ENCODE measurements at places on chromosomes 4 and X.
A peak's percentile ranks its signal among the peaks of the same experiment; 100 is the strongest.

DNA sequence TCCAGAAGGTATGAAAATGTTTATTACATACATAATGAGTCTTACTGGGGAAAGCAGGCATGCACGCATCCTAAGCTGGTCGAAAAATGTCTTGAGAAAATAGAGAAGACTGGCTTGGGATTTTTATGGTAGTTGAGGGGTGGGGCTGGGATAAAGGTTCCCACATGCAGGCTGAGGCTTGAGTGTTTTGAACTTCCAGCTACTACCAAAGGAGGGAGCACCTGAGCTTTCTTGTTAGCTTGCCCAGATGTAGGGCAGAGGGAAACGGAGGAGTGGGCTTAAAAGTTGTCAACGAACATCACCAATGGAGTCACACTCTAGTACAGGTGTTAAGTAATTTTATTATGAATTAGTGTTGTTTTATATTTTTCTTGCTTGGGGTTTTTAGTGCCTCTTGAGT lies 39.6 kb upstream of the SRPX start:
- DNase-seq, result peak; percentile 48

DNA sequence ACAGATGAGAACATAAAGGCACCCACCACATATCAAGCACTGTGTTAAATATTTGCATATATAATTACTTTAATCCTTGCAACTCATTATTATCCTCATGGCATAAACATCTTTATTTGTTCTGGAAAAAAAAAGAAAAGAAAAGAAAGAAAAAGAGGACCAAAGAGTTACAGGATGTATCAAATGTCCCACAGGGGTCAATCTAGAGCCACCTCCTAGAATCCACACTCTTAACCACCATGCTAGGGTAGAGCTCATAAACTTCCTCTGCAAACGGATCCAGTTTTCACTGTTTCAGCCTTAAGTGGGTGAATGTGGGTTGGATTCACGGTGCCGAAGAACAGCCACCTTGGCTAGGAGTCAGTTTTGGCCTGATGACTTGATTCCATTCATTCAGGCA lies 171.1 kb upstream of the PPARGC1A start:
- no peak for DNase-seq

- DNase-seq, result no peak
Measured at GRCh38 chr4:98905839-98906238, 23.1 kb downstream of the EIF4E start.

- no peak for DNase-seq
Measured at GRCh38 chr4:96986816-96987215, 1146.9 kb downstream of the PDHA2 start.

DNA sequence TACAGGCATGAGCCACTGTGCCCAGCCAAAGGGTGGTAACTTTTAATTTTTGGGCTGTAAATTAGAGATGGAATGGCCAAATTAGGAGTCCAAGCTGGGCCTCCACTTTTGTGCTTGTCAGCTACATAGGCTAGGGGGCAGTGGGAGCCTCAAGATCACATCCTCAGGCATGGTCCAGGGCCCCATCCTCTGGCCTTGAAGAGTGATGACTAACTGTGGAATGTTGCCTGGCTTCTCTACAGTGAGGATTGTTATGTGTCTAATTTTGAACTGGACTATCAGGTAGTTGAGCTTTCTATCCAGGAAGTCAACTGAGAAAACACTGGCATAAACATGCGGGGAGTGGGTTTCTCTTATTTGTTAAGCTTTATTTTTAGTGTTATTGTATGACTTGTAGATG lies 33.0 kb downstream of the CCNG2 start:
- DNase-seq, result no peak

GRCh38 chrX:13412208-13412600 lies 92.4 kb upstream of the ATXN3L start:
- no peak for DNase-seq

DNA sequence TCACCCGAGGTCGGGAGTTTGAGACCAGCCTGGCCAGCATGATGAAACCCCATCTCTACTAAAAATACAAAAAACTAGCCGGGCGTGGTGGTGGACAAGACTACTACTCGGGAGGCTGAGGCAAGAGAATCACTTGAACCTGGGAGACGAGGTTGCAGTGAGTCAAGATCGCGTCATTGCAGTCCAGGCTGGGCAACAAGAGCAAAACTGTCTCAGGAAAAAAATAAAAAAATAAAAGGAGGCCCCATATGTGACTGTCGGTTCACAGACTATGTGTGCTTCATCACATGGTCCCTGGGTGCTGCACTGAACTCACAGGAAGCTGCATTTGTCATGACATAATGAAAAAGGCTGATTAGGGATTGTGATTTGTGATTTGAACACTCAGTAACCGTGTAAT lies 6.4 kb downstream of the TRIML1 start:
- no peak for DNase-seq

GRCh38 chr4:180949424-180950213 lies 1293.6 kb upstream of the TENM3 start:
- DNase-seq, result no peak

GRCh38 chr4:105461221-105461620 lies 12.6 kb downstream of the PPA2 start:
- DNase-seq, result peak; percentile 97

DNA sequence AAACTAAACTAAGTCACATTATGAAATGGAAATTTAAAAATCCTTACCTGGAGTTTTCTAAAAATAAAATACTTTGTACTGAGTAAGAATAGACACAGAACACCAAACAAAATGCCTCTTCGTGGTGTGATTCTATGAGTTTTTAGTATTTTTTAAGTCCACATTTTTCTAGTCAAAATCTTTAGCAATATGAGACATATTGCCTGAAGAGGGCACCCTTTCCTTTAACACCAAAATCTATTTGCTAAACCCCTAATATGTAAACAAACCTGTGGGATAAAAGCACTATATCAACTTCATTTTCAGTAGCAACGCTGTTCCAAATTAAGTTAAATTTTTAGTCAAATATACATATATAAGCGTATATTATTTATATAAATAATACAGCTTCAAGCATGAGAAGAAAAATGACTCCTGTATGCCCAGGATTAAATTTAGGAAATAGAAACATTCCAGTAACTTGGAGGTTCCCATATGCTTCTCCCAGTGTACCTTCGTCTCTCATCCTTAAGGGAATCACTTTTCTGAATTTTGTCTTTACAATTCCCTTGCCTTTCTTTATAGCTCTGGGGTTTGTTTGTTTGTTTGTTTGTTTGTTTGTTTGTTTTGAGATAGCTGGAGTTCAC lies 23.0 kb upstream of the PGM2 start:
- peak; percentile 79 for DNase-seq

DNA sequence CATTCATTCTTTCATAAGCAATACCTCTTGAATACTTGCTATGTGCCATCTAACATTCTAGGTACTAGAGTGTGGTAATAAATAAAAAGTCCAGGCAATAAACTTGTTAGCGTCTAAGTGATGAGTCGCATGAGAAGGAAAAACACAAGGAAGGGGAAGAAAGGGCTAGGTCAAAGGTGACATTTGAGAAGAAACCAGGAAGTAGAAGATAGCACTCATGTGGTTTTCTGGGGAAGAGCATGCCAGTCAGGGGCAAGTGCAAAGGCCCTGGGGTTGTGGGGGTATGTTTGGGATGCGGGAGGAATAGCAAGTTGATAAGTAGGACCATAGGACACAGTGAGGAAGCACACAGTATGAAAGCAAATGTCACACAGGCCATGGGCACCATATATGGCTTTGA lies 157.0 kb downstream of the TSPAN5 start:
- DNase-seq, result no peak

- no peak for DNase-seq
Measured at GRCh38 chr4:38152305-38152704, 192.1 kb downstream of the PTTG2 start.

DNA sequence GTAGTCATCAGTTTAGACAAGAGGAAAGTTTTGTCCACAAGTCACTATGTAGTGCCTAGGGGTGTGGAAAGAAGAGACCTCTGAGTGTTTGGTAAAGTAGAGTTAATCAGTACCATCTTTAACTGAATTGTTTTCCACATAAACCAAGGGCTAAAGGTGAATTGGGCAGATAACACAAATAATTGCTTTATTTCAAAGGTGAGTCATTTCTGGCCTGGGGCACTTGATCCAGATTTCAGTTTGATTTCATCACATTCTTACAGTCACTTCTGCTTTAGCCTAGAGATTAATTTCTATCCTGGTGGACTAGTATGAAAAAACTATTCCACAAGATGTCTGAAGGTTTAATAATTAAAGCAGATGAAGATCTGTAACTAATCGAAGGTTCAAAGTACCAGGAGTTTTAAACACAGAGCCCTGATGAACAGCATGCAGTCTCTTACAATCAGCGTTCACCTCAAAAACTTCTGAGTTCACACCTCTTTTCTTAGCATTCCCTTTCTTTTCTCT lies 74.5 kb upstream of the BOD1L1 start:
- peak; percentile 85 for DNase-seq

GRCh38 chr4:15506464-15506863 lies 36.8 kb downstream of the CC2D2A start:
- DNase-seq, result no peak

- no peak for DNase-seq
Measured at GRCh38 chrX:112841820-112842157, 1.2 kb upstream of the AMOT start.

DNA sequence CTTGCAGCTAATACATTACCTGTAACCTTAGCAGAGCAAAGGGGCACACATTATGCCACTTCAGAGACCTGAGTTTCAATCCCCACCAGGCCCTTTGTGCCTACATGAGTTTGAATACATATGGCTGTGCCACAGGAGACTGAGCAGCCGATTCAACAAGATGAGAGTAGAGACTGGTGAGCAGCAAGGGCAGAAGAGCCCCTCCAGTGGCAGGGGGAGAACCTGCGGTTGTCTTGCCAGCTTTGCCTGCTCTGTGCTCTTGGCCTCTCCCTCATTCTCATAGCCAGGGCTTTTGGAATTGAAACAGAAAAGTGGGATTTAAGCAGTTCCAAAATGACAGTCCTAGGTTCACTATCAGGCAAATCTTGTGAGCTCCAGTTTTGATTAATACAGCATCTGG lies 52.3 kb upstream of the CLNK start:
- DNase-seq, result no peak

GRCh38 chr4:100935090-100935489 lies 412.2 kb downstream of the PPP3CA start:
- DNase-seq, result peak; percentile 28

- peak; percentile 82 for DNase-seq
Measured at GRCh38 chrX:87392369-87392768, 125.2 kb upstream of the KLHL4 start.

DNA sequence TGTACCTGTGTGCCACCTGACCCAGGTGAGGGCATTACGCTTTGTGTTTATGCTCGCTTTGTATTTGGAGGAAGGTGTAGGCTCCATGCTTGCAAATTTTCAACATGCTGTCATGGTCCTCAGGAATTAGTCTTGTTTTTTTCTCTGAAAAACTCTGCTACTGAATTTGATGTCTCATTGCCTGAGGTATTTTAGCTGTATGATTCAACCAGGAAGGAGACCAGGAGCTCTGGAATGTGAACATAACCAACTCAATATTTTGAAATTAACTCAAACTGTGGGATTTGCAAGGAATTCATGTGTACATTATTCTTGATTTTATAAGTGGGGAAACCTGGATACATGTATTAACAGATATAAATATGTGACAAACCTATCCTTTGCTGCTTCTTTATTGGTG lies 134.1 kb downstream of the SLC4A4 start:
- DNase-seq, result no peak

DNA sequence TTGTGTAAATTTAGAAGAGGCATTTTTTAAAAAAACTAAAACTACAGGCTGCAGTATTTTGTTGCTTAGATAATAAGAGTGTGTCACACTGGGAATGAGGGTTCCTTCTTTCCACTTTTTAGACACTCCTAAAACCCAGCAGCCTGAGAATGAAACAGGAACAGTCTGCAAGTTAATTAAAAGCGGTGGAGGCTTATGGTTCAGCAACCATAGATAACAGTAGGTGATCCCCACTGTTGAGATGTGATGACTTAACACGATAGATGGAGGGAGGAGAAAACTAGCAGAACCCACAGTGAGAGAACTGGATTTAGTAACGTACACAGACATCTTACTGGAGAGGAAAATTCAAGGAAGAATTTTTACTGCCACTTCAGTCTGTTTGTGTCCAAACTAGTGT lies 767.3 kb downstream of the C4orf33 start:
- DNase-seq, result no peak

DNA sequence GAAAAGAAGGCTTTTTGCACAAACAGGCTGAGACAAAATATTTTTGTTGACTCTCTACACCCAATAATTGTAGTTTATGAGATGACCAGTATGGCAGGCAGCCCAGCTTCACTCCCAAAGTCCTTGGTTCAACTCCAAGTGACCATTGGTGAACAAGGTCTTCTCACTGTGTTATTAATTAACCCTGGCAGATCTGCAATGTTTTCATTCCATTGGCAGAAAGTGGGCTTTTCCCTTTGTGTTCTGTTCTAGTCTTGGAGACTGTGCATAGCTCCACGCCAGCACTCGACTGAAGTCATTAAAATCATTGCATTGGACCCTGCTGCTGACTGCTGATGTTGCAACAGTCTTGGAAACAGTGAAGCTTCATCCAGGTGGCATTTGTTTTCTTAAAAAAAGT lies 277.3 kb upstream of the HAND2 start:
- no peak for DNase-seq

DNA sequence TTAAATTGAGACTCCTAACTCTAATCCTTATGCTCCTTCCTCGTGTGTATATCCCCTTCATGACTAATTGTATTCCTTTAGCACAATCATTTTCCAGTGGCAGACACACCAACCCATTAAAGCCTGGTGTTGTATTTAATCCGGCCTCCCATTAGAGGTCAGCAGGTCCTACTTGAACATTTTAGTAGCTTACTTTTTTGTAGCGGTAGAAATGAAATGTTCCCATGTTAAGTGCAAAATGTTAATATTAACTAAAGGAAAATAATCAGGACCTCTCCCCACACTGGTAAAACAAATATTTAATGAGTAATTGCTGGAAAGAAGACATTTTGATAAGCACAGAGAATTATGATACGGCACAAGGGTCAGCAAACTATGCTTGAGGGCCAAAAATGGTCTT lies 3.4 kb downstream of the RAB33B start:
- no peak for DNase-seq

- DNase-seq, result no peak
Measured at GRCh38 chr4:166930464-166930863, 303.8 kb downstream of the SPOCK3 start.

Measured in OCI-M1 (cell line).